RKO (cell line): ENCODE measurements at places on chromosomes 13 and 19.

GRCh38 chr13:98563071-98563470, 13.8 kb downstream of the STK24 start:
- no peak for DNase-seq

DNA sequence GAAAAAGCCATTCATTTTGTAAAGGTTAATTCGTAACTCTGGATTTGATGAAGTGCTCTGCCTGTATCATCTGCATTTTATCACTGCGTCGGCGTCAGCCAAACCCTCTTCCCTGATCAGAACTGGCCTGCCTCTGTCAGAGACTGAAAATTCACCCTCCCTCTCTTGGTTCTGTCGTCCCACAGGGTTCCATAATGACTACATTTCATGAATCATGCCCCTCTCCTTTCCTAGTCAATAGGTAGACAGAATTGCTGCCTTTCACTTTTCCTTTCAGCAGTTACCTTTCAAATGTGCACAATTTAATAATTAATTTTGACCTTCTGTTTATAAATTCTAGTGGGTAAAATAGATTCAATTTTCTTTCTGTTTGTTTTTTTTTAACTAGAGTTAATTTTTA, 423.4 kb downstream of the RFC3 start:
- DNase-seq = no peak

GRCh38 chr19:16794456-16795441, 34.4 kb upstream of the SIN3B start:
- DNase-seq = no peak

DNA sequence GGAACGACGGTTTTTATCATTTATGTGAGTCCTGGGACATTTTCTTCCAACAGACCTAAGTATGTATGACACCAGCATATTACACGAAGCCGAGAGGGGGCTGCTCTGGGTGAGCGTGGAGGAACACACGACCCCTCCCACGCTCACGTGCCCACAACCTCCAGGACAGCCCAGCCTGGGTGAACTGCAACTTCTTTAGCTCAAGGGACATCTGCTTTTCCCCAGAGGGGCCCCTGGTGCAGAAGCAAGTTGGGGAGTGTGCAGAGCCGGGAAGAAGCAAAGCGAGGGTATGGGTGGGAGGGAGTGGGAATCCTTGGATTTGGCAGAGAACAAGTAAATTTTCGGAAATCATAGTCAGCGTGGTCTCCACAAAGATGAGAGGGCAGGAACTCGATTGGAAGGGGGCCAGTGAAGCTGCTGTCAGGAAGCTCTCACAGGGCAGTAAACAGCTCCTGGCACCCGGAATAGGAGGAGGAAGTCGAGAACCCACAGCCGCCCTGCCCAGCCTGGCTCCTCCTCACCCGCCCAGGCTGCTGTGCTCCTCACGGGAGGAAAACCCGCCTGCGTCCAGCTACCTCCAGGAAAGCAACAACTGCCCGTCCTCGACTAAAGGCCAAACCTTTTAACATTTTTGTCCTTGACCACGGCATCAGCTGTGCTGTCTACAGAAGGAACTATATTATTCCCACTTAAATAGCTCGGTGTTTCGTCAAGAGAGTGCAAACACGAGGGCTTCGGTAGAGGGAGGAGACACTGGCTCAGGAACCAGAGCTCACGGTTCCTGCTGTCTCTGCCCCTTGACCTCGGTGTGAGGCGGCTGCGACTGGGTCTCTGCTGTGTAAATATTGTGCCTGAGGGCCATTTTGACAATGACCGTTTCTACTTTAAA, 17.2 kb upstream of the CFAP97D2 start:
- DNase-seq = no peak

- no peak for DNase-seq
Observed at GRCh38 chr19:48350856-48351255, 12.9 kb downstream of the TMEM143 start.

DNA sequence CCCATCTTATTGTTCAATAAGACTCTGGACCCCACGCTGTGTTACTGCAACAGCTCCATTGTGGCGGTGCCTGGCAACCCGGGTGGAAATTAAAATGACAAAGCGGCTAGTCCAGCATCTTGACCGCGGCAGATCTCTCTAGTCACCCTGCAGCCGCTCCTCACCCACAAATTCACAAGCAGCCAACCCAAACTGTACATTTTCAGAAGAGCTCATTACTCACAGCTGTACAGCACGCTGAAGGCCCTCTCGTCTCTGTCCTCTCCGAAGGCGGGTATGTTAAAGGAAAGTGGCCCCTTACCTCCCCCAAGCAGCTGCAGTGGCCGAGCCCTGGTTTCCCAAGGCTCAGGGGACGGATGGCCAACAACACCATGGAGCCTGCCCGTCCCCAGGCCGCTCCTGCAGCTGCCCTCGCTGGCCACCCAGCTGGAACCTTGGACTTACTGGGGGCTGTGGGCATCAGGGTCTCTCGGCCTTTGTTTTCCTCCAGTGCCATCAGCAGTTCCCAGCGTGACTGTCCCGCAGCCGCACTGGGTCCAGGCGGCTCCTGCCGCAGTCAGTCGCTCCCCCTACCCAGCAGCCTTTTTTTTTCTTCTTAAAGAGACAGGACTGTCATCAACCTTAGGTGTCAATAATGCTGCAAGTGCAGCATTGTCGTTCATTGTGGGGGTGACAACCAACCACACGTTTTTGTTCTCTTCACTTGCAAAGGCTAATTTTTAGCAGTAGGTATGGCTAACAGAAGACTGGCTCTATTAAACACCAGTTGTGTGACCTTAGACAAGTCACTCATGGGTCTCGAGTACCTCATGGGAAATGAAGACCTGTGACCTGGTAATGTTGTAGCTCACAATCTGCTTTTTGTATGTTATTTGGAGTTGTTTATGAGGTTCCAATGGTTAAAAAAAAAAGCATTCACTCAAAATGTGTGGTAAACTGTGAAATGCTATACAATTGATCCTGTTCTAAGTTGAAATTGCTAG, at the start of gene SACS:
Gene SACS (minus strand): TSS at position 532 of the 983 bp plus-strand sequence. CDS start 22,463 bp downstream, outside the sequence.
- no peak for DNase-seq

DNA sequence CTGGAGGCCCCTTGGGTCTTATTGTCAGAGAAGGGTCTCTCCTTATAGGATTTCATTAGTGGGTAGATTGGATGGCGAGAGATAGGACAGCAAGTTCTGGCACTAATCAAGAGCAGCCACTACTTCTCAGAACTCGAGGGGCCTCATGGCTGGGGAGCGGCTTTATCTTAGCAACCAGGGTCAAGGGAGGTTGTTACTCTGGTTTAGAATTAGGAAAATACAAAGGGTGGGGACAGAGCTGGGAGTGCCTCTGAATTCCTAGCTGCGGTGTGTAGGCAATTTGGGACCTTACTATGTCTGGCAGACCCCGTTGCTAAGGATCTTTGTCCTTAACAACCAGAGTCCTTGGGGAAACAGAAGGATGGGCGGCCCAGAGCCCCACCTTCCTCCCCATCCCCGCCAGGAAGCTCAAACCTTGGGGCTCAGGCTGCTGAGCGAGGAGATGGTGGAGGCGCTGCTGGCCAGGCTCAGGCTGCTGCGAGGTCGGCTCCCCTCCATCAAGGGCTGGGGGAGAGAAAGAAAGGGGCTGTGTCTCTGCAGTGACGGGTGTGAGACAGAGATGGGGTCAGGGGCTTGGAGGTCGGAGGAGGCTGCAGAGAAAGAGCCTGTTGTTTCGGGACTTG, 1.2 kb downstream of the PLEKHA4 start:
- no peak for DNase-seq

- DNase-seq = no peak
Observed at GRCh38 chr19:39236527-39236926, 8.3 kb downstream of the IFNL3 start.

GRCh38 chr13:57992416-57992815, 360.9 kb downstream of the PCDH17 start:
- DNase-seq = peak; percentile 2

DNA sequence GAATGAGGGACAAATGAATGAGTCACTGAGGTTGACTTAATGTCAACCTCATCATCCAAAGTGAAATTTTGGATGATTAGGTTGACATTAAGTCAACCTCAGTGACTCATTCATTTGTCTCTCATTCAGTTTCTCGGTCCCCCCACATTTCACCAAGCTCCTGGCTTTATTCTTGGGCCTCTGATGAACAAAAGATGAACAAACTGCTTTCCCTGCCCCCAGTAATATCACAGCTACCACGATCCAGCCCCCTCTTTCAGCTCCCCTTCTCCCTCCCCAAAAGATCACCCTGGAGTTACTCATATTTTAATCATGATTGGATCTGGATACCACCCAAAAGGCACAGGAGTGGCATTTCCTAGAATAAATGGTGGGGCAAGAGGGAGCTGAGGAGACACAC, 10.8 kb downstream of the CEACAM18 start:
- DNase-seq = no peak

- peak; percentile 95 for DNase-seq
Observed at GRCh38 chr13:41588899-41589298, 131.5 kb downstream of the RGCC start.

DNA sequence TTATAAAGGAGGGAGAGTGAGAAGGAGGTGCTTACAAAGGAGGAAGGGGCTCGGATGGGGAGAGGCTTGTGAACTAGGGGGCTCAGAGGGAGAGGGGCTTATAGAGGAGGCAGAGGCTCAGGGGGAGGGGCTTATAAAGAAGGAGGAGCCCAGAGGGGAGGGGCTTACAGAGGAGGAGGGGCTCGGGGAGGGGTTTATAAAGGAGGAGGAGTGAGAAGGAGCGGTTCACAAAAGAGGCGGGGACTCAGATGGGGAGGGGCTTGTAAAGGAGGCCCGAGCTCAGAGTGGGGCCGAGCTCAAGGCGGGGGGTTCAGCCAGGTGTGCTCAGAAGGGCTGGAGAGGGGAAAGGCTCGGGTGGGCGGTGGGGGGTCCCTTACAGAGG, 500 bp downstream of the SMIM24 start:
- DNase-seq = no peak

GRCh38 chr19:32316034-32316433, 29.4 kb upstream of the ZNF507 start:
- DNase-seq = no peak

GRCh38 chr13:52070929-52071523, 46.5 kb downstream of the UTP14C start:
- peak; percentile 44 for DNase-seq

DNA sequence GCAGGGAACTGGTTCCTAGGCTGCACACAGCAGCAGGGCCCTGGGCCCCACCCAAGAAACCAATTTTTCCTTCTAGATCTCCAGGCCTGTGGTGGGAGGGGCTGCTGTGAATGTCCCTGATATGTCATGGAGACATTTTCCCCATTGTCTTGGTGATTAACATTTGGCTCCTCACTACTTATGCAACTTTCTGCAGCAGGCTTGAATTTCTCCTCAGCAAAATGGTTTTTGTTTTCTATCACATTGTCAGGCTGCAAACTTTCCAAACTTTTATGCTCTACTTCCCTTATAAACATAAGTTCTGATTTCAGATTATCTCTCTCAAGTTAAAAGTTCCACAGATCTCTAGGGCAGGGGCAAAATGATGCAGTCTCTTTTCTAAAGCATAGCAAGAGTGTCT, 310.2 kb upstream of the PCDH20 start:
- no peak for DNase-seq
